H9 (cell line): ENCODE measurements at places on chromosomes 7 and 10.

- no peak for DNase-seq
These were observed 224.7 kb upstream of the SH2B2 start for GRCh38 chr7:102061981-102062390.

DNA sequence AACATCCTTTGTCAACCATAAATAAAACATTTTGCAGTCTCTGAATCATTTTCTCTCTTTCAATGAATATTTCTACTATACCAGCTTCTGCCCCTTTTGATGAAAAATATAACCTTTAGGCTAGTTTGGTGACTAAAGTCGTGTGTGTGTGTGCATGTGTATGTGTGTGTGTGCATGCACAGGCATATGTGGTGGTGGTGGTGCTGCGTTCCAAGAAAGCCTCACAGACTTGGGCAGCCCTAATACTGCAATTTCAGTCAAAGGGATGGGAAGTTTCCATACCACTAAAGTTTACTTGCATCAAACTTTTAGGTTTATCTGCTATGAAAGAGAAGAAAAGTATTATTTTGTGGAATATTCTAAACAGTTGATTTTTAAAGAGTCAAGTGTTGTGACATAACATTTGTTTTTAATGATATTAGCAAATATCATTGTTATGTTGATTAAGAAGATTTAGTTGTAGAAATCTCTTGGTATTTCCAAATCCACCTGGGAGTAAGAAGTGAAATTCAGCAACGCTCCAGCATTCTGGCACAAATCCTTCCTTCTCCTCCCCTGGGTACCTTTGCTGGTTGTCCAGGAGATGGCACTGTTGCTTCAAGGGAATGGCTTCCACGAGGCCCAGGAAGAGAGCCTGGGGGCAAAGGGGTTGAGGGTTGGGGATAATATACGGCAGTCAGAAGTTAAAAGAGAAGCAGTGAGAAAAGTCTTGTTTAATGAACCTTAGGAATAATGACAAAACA, 41.5 kb downstream of the ASB4 start:
- peak; percentile 75 for DNase-seq

- no peak for DNase-seq
These were observed 114.4 kb upstream of the AFAP1L2 start for GRCh38 chr10:114518401-114519305.

DNA sequence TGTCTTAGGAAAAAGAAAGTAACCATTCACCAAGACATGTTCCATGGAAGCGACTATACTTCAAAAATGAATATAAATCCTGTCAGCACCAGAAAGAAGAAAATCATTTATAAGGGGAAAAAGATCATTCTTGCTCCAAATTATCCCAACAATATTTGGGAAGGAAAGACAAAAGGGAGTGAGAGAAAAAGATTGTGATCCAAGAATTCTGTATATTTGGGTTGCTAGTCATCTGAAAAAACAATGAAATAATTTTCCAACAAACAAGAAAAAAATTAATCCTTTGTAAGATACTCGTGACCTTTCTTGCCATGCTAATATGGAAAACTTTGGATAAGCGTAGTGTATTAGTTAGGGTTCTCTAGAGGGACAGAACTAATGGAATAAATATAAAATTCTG, 163.2 kb upstream of the ZNF32 start:
- no peak for DNase-seq
